NCI-H1092 (cell line): ENCODE measurements at places on chromosomes 7 and 10.

DNA sequence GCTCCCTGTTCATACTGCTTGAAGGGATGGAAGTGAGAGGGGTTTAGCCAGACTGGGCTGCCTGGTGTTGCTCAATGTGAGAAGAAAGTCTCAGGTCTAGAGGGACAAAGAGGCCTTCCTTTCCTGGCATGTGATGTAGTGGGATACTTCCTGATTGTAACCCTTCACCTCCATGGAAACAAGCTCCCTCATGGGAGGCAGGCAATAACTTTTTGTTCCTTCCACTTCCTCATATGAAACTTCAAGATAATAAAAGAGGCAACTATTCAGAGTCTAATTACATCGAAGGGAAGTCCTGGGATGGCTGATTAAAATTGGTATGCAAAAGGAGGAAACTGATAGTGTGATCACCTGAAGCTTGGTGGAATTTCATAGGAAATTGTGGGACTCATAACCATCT, 84.1 kb upstream of the ETV1 start:
- no peak for DNase-seq

DNA sequence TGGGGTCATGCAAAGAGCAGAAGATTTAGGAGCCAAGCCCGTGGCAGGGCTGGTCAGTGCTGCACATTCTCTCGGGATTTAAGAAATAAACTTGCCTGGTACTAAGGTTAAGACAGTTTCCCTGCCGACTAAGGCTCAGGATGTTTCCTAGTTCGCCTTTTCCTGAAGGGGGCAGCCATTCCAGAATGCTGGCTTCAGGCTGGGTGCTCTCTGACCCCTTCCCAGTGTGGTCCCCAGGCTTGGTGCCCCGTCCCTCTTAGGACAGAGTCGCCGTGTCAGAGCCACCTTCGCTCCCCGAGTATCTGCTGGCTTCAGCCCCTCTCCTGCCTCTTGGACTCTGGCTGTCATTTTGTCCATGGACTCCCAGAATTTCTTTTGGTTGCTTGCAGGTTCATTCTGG, 117.2 kb downstream of the ELFN1 start:
- DNase-seq = no peak

DNA sequence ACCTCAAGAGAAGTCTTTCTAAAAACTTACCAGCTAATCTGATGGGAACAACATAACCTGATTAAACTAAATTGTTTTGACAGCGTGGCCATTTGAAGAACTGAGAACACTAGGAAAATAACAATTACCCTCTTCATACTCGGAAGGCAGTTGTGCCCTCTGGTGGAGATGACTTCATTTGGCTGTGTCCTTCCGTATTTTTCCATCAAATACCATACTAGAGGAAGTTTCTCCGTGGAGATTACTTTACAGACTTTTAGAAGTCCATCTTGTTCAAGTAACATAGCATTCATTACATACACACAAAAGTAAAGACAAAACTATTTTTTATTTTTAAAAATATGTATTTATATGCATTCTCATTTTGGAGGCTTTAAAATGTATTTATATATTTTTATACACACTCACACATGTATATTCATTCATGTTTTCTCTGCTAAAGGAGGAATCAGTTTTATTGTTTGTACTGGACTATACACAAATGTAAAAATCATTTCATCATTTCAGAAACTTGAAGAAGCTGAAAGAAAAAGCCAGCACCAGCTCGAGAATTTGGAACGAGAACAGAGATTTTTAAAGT, 25.2 kb downstream of the SMNDC1 start:
- peak; percentile 0 for DNase-seq

- no peak for DNase-seq
Measured at GRCh38 chr10:116722736-116723427, 19.5 kb downstream of the HSPA12A start.

- DNase-seq = no peak
Measured at GRCh38 chr7:16851829-16852228, 30.0 kb downstream of the AGR3 start.

DNA sequence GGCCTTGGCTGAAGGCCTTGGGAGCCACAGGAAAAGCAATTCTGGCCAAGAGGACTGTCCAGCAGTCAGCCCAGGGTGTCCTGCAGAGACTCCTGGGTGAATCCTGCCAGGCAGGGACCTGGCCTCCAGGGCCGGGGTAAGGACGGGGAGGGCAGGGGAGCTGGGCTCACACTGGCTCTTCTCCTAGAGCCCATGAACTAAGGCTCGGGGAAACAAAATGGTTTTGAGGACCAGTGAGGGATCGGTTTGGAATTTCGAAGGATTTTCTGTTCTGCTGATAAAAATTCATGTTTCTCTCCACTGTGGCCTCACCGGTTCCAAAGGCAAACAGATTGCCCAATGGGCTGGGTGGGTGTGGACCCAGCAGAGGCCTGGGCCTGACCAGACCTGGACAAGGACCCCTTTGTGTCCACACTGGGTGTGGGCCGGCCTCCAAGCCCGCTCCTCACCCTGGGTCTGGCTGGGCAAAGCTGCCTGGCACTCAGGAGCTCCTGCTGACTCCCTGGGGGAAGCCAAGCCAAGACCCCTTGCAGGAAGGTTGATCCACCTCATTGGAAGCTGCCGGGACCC, 27.3 kb downstream of the FAM20C start:
- no peak for DNase-seq

DNA sequence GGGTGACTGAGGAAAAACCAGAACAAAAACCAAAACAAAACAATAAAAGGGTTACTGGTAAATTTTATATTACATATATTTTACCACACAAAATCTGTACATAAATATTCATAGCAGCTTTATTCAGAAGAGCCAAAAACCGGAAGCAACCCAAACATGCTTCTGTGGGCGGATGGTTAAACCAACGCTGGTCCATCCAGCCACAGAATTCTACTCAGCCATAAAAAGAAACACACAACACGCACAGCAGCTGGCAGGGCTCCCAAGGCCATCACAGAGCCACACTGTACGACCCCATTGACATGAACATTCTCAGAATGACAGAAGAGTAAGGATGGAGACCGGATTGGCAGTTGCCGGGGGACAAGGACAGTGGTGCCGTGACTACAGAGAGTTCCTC, 83.6 kb downstream of the PROSER2 start:
- no peak for DNase-seq

- no peak for DNase-seq
Measured at GRCh38 chr10:49841615-49842332, 79.7 kb upstream of the OGDHL start.

- DNase-seq = no peak
Measured at GRCh38 chr10:34821587-34822585, 6.8 kb upstream of the PARD3 start.

DNA sequence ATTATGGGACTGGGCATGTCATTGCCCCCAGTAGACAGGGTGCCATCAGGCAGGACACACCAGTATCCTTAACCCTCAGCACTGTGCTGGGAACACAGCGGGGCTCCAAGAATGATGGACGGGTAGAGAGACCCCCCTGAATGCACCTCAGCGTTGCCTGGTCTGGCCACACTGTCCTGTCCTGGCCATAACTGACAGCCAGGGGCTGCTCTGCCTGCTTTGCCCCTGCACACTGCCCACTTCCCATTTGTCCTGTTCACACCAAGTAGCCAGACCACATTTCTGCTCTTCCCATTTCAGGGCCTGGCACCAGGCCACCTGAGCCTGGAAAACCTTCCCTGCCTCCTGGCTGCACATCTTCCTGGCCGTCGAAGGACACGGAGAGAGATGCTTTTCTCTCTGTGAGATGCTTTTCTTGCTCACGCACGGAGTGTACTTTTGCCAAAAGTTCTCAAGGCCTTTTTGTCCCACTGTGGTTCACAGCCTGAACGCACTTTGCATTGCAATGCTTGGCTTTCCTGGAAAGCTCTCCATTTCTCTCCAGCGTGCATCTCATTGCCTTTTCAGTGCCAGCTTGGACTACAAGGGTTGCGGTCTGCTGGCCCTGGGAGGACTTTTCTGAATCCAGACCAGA, 131.0 kb upstream of the EEPD1 start:
- no peak for DNase-seq

GRCh38 chr7:151435971-151436370, 4.0 kb downstream of the CRYGN start:
- DNase-seq = no peak

GRCh38 chr10:82402906-82403401, 528.0 kb downstream of the NRG3 start:
- no peak for DNase-seq

GRCh38 chr10:77824908-77825307, 101.6 kb downstream of the DLG5 start:
- no peak for DNase-seq

DNA sequence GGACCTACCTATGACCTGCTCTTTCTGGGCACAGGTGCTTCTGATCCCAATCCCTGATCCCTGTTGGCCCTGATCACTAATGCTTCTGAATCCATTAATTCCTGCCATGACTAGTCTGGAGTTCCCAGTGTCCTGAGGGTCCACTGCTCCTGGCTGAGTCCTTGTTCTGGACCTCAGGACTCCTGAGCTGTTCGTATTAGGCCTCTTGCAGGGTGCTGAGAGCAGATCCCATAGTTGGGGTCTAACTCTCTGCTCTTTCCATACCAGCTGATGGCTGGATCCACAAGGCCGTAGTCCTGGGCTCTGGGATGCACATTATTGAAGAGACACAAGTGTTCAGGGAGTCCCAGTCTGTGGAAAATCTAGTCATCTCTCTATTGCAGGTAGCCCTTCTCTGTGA, 7.0 kb downstream of the MRPL43 start:
- no peak for DNase-seq

GRCh38 chr7:85713171-85713570, 526.3 kb upstream of the SEMA3D start:
- DNase-seq = no peak

- no peak for DNase-seq
Measured at GRCh38 chr10:92405419-92405924, 114.5 kb downstream of the MARCHF5 start.

DNA sequence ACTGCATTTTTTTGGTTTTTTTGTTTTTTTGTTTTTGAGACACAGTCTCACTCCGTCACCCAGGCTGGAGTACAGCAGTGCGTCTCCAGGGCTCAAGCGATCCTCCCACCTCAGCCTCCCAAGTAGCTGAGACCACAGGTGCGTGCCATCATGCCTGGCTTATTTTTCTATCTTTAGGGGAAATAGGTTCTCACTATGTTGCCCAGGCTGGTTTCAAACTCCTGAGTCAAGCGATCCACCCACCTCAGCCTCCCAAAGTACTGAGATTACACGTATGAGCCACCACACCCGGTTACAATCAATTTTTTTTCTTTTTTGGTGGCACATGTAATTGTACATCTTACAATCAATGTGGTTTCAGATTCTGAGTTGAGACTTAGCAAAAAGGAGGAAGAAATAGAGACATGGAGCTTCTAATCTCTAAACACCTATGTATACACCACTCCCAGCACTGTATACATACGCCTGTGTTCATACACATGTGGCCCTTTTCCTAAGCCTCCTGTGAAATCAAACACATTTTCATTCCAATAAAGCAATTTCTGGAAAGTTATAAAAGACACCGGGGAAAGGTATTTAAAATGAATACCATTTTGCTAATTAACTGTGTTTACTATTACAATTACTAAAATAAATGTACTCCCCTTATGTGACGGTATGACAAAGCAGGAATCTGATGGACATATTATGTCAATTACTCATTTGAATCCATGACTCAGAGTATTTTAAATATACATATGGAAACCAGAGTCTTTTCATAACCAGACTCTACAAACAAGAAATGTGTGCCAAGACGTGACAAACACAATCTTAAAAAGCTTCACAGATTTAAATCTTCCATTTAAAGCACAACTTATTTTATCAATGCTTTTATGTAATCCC, 40.9 kb downstream of the SMURF1 start:
- no peak for DNase-seq

DNA sequence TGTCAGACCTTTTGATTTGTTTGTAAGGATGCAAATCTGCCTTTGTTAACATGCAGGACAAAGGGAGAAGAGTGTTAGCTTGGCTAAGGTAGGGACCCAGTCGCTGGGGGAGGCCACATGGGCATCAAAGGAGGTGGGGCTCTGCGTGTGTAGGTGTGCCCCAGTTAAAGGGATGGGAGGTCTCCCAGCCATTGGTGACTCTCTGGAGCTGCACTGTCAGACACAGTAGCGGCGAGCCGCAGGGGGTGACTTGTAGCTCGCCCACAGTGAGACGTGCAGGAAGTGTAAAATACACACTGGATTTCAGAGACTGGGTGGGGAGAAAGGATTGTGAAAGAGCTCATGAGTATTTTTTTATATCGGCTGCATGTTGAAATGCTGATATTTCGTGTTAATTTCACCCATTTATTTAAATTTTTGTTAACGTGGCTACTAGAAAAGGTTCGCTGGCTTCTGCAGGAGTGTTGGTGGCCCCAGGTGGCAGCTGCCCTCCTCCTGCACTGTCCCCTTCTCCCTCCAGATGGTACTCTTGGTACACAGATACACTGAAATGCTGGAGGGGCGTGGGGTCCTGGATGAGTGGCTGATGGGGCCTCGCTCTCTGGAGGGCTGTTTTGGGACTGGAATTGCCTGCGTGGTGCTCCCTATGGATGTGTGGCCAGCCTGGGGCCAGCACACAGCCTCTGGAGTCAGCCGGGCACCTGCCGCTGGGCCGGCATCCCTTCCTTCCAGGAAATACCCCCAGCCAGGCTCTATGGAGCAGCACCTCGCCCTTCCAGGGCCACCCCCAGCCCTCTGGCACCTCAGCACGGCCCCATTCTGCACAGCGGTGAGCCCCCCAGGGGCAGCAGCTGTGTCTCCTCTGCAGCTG, 59.2 kb downstream of the LHPP start:
- DNase-seq = no peak

DNA sequence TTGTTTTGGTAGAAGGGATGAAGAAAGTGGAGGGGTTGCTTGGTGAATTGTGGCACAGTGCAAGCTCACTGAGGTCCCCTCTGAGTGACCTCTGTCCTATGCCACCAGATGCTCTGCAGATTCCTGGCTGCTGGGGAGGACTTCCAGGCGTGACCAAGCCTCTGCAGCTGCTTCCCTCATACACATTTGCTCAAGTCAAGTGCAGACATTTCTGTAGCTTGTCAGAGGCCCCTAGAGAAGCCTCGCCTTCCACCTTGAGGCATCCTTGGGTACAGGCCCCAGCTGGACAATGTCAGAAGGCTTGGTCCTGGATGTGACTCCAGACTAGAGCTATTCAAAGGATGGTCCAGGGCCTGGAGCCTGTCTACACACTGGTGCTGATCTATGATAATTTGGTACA, 464.2 kb downstream of the PLXNA4 start:
- DNase-seq = no peak

DNA sequence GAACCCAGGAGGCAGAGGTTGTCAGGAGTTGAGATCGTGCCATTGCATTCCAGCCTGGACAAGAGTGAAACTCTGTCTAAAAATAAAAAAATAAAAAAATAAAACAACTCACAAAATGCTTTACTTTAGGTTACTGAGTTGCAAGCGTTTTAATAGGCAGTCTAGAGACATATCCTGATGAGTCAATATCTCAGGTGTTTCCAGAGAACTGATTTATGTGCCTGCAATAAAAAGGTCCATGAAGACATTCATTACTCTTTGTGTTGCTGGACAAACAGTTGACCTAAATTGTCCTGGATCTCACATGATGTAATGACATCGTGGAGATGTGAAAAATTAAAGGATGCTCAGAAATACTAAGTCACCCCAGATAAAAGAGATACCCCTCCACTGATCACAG, 31.5 kb downstream of the CDNF start:
- no peak for DNase-seq

- DNase-seq = no peak
Measured at GRCh38 chr10:4683137-4683536, 142.9 kb upstream of the AKR1E2 start.
